ENCODE measurements at places on chromosomes 2 and 18.

DNA sequence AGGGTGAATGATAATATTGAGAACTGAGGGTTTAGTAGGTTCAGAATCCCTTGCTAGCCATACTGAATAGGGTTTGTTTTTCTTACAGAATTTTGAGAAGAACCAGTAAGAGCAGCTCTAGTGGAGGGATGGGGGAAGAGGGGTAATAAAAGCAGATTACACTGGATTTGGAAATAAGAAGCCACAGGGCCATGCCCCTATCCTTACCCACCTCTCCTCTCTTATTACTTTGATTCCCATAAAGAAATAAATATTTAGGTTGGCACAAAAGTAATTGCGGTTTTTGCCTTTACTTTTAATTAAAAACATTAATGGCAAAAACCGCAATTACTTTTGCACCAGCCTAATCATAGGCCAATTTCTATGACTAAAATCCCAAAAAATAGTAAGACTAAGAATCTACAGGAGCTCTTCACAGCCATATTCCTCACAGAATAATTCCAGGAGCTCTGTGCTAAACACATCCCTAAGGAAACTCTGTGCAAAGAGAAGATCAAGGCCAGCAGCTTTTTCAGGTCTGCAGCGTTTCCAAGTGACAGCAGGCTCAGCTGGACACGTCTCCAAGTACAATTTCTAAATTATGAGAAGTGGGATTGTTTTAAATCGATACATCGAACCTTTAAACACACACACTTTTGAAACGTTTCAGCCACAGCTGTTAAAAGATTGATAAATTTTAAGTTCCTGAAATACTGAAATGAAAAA is 58.4 kb upstream of the RTN4 start:
- no peak for DNase-seq

GRCh38 chr2:35803126-35803525 is 552.5 kb upstream of the CRIM1 start:
- DNase-seq, result no peak

GRCh38 chr2:62118160-62118559 is 77.8 kb upstream of the B3GNT2 start:
- no peak for DNase-seq

GRCh38 chr2:156874707-156875106 is 382.8 kb upstream of the GALNT5 start:
- DNase-seq, result no peak

DNA sequence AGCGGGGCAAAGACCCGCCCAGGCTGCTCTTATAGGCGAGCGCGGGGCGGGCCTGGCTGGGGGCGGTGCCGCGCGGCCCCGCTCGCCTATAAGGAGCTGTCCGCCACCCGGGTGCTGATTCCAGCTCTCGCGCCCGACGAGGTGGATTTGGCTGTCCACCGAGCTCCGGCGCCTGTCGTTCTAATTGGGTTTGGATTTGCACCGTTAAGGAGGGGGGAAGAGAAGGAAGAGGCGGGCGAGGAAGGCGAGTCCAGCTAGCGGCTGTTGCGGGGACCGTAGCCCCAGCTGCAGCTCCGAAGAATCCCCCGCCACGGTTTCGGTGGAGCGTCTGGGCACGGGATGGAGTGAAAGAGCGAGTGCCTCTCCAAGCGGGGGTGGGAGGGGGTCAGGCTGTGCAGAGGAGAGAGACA is at the start of gene CNTNAP5:
Gene CNTNAP5 (plus strand): TSS at position 117 of the 410 bp plus-strand sequence. CDS start 364 bp downstream, outside the sequence.
- DNase-seq, result no peak

- no peak for DNase-seq
Observed at GRCh38 chr2:202760848-202761247, 110.7 kb downstream of the ICA1L start.

- DNase-seq, result no peak
Observed at GRCh38 chr2:39947294-39948015, 168.4 kb upstream of the THUMPD2 start.
